ENCODE measurements at places on chromosomes 12 and 14.

DNA sequence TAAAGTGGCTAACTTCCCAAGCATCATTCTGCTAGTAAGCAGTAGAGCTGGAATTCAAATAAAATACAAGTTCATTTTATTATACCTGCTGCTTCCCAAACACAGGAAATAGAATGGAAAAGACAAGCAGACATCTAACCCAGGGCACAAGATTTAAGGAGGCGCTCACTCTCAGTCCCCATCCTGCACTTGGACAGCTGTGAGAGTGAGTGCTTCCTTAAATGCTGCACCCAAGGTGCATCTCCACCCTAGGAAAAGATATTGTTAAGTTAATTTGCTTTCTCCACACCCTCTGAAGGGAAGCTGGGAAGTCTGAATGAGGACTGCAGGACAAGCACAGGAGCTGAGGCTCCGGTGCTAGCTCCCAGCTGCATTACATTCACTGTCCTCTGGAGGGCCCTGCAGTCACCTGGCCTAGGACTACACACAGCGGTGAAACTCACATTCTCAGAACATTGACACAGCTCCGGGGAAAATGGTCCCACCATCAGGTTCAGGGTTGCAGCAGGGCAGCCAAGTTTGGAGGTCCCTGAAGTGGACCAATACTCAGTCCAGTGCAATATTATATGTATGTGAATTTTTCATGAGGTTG, 14.2 kb downstream of the HEBP1 start:
- DNase-seq: peak; percentile 7

DNA sequence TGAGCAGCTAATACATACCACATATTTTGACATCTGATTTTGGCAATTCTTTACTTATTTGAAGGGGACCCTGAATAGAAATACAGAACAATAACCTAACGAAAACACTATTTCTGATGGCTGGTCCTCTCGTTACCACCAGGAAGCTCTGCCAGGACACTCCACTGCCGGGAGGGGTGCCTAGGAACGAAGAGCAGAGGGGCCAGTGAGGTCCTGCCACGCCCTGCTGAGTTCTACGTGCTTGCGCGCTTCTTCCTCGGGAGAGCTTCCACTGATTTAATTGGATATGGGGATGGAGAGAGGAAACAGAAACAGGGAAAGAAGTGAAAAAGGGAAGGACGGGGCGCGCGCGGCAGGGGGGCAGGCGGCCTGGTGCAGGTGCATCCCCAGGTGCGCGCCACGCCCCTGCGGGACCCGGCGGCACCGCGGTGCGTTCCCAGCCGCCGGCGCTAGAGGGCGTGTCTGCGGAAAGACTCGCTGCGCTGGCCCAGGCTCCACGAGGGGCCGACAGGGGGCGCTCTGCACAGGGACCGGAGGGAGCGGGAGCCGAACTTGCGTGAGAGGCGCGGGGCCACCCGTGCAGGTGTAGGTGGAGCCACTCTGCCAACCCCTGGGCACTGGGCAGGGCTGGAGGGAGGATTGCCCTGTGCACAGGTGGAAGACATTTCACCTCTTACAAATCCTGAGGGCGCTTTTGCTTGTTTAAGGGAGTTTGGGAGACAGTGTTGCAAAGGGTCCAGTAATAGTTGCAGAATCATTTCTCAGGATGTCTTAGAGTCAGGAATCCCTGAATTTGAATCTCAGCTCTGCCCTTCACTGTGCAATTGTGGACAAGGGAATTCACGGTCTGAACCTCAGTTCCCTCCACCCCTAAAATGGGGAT, 986.3 kb upstream of the TMEM132C start:
- DNase-seq: peak; percentile 26

GRCh38 chr12:75542942-75543341, 31.5 kb upstream of the KRR1 start:
- DNase-seq: no peak

DNA sequence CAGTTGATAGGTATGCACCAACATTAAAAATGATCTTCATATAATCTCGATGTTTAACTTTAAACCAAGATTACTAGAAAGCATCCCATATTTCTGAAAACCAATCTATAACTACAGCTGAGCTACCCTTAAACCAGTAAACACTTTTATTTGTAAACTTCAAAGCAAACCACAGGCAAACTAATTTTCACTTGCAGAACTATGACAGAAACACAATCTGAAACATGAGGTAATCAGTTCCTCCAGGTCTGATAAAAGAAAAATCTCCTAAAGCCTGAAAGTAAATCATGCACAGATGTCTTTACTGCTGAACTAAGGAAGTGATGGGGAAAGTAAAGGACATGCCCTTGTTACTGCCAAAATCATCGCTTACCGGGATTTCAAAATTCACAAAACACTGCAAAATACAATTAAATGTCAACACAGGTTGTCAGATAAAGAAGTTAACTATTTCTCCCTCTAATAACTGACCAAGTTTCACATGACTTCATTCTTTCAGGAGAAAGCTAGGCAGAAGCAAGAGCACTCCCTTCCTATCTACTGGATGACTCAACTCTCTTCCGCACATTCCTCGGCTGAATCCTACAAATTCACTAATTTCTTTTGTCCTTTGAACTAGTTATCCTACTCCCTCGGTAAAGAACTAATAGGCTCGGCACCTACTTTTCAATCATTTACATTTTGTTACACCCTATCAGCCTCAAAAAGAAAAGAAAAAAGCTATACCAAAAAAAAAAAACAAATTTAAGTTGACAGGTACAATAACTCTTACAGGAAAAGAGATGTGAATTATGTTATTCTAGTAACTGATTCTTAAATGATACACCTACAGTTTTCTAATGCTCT, 1.4 kb downstream of the EEA1 start:
- no peak for DNase-seq

DNA sequence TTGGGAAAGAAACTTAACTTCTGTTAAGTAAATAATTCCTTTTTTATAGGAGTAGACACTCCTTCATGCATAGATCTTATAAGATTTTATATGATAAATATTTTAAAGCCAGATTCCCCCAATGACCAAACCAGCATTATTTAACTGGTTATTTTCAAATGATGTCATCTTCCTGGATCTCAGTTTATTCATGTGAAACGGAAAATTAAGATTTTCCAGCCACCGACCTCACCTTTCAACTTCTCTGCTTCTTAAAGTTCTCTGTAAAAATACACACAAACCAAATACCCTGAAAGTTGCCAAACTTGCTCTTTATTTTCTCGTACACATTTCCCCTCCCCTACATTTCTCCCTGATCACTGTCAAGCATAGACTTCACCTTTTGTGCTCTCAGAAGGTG, 364.2 kb downstream of the GALC start:
- no peak for DNase-seq
